ENCODE measurements at places on chromosomes 3 and 15.

- DNase-seq, result no peak
Observed at GRCh38 chr3:167918008-167918596, 177.6 kb downstream of the GOLIM4 start.

DNA sequence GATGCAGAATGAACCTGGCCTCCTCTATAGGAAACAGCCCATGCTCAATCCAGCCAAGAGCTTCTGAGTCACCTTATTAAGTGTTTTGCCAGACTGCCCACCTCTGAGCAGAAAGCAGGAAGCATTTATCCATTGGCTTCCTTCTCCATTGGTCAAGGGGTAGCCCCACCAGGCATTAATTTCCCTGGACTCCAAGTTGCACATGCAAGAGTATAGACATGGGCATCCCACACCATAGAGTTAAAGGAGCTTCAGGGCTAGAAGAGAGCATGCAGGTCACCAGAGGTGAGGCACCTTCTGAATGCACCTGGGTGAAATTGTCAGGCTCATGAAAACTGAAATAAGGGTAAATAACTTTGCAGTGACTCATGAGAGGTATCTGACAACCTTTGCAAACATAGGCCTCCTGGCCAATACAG lies 230.8 kb upstream of the STAC start:
- no peak for DNase-seq

GRCh38 chr3:39133822-39134221 lies 19.6 kb downstream of the CSRNP1 start:
- no peak for DNase-seq

- DNase-seq, result no peak
Observed at GRCh38 chr3:99634881-99635280, 3.5 kb upstream of the COL8A1 start.

GRCh38 chr15:34942363-34942762 lies 27.2 kb downstream of the AQR start:
- DNase-seq, result no peak

DNA sequence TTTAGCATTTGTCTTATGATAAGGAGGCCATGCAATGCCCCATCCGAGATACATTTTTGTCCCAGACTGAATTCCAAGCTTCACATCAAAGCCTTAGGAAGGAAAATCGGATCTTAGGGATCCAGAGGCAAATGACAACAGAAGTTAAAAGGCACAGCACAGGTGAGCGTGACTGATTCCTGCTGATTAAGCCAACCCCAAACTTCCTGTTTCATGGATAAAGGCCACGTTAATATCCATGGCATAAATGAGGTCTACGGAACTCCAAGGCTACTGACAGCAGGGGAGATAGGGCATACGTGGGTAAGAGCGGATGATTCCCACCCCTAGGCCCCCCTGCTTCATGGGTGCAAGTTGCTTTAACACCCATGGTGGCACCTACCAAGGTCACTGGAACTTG lies 471.6 kb downstream of the FHIT start:
- DNase-seq, result no peak

DNA sequence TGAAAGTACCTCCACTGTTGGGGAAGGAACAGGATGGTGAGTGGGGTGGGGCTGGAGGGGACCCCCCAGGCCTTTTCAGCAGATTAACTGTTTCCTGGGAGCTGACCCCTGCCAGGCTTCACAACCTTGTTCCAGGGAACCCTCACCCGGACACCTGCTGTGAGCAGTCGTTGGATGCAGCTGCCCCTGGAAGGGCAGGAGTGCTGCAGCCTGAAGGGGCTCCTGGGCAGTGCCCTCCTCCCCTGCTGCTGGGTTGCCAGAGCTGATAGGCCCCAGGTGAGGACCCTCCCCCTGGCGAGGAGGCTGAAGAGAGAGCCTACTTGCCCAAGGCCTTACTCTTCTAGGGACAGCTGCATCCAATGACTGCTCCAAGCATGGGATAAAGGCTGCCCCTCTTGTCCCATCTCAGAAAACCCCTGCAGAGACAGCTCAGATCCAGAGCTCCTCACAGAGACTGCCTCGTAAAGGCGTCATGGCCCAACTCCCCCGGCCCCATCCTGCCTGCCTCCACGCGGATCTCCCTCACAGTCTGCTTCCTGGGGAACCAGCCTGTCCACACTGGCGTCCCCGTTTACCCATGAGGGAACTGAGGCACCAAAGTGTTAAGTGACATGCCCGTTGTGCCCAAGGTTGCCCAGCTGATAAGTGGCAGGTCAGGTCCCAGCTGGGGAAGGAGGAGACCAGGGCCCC lies 193.4 kb upstream of the LINGO1 start:
- DNase-seq, result no peak

GRCh38 chr15:57916695-57917094 lies 148.8 kb downstream of the ALDH1A2 start:
- DNase-seq, result no peak

DNA sequence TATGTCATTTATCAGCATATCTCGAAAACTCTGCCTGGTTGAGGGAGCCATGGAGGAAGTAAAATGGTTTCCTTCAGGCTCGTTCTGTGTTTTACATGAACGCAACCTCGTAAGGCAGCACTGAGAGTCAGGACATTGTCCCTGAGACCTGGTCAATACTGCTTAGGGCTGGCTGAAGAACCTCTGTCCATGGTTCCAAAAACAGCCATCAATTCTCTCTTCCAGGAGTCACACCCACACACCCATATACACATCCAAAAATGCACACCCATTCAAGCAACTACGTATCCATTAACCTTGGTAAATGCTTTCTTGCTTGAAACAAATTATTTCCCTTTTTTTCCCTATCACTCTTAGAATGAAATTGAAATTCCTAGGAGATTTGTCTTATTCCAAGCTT lies 91.0 kb upstream of the CHL1 start:
- no peak for DNase-seq

DNA sequence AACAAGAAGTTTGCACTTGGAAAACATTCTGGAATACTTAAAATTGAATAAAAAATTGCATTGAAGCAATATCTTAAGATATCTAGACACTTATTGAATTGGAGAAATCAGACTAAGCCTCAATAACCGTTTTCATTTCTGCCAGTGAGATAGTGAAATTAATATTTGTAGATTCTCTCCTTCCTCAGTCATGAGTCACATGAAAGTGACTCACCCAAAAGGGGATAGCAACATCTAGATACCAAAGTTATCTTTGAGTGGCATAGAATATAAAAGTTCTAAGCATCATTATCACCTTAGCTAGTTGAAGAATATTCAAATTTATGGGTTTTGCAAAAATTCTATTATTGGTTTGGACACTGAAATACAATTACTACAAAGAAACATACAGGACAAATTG lies 614.8 kb upstream of the ZNF717 start:
- no peak for DNase-seq

DNA sequence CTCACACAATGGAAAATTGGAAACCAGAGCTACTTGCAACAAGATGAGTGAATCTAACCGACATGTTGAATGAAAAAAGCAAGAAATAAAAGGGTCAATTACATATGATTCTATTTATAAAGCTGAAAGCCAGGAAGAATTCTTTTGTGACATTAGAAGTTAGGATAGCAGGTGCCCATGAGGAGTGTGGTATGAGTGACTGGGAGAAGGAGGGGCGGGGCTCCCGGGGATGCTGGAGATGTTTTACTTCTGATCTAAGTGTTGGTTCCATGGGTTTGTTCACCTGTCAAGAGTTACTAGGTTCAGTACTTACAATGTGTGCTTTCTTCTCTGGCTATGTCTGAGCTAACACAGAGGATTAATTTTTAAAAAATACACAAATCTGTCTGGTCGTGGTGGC lies 60.8 kb downstream of the NSMCE3 start:
- no peak for DNase-seq

GRCh38 chr15:99474909-99475753 lies 90.7 kb upstream of the MEF2A start:
- DNase-seq, result no peak

- DNase-seq, result no peak
Observed at GRCh38 chr3:76997733-76998132, 42.2 kb upstream of the ROBO2 start.

DNA sequence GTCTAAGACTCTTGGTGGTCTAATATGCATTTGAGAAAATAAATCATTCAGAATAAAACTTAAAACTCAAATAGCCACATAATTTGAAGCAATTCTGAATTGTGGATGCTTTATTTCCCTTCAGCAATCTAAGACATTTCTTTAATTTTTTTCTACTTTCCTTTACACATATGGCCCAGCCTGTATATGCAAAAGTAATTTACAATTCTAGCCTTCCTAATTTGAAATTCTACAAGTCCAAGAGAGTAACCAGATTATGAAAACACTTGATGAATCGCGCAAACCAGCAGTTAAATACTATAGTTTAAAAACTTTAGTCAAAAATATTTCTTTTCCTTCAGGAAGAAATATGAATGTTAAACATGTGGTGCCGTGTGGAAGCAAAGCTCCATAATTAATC lies 1014.2 kb downstream of the TUSC7 start:
- DNase-seq, result no peak

- DNase-seq, result no peak
Observed at GRCh38 chr3:145959457-145960088, 201.4 kb downstream of the PLOD2 start.

DNA sequence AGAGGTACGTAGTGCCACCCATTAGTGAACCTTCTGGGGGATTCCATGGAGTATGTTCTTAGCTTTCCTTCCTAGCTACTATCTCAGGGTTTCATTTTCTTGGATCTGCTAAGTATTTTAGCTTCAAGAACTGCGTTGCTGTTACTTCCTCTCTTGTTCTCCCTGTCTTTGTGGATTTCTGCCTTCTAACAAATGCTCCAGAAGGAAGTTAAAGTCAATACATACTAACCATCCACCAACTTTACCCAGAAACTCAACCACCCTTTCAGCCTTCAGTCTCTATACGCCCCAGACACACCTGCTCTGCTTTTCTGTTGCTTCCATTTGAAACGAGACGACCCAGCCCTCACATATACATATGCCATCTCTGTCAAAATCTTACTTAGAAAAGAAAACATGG lies 2.4 kb upstream of the KLF13 start:
- DNase-seq, result no peak

DNA sequence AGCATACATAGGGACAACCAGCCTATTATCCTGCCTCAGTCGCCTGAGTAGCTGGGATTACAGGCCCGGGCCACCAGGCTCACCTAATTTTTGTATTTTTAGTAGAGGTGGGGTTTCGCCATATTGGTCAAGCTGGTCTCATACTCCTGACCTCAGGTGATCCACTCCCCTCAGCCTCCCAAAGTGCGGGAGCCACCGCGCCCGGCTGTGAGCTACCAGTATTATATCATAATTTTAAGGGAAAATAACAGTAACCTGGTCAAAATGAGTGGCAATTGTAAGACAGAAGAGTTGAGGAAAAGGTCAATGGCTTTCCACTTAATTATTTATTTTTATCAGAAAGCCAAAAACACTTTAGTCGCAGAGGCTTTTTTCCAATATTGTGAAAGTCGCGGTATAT lies 652.6 kb upstream of the BCHE start:
- no peak for DNase-seq

DNA sequence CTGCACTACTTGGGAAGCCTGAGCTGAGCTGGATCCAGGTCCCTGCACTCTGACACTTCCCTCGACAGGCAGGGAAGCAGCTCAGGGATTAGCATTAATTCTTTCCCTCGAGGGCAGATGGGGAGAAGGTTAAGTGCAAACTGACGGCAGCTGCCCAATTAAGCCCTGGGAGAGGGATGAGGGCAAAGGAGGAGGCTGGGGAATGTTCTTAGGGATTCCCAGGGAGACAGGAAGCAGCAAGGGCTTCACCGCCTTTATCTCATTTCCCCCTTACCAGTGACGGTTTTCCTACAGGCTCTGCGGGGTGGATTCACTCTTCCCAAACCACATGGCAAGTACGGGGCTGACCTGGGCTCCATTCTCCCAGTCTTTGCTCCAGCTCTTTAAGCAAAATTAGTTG lies 519.0 kb upstream of the PROK2 start:
- no peak for DNase-seq

- DNase-seq, result no peak
Observed at GRCh38 chr3:68743521-68743920, 188.8 kb downstream of the TAFA4 start.

- DNase-seq, result no peak
Observed at GRCh38 chr15:36877796-36878683, 222.3 kb downstream of the MEIS2 start.

GRCh38 chr3:179852142-179852905 lies 184.4 kb downstream of the PEX5L start:
- no peak for DNase-seq

DNA sequence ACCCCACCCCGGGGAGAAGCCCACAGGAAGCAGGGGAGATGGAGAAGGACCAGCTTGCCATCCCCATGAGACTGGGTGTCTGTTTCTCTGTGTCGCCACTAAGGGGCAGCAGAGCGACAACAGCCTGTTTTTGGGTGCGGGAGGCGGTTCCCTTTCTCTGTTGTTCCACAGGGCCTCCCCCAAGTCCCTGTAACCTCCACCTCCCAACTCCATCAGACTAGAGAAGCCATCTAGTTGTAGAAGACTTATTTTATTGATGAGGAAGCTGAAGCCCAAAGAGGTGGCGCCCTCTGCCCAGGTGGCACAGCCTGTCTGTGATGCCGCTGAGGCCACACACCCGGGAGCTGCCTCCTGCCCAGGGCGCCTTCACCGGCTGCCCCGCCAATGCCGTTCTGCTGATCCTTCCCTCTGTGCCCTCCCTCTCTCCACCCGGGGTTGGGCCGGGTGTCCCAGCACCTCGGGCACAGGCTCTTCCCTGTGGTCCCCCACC lies 3.9 kb upstream of the CCDC9B start:
- DNase-seq, result peak; percentile 68

DNA sequence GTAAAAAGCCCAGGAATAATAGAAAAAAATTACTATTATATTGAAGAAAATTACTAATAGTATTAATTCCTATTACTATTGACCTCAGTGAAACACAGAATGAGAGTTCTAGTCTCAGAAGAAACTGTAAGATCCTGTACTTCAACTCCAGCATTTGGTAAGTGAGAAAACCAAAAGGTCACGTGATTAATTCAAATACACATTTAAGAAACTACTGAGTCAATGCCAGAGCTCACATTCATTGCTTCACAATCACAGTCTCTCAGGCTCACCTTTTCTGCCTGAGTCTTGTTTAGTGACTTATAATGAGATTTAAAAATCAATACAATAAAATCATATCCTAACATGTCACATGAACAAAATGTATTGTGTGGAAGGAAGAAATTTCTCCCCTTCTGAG lies 556.1 kb downstream of the FGF12 start:
- no peak for DNase-seq

GRCh38 chr15:48020166-48020565 lies 100.6 kb upstream of the SLC24A5 start:
- no peak for DNase-seq

GRCh38 chr15:74956648-74957475 lies at the start of gene RPP25:
Gene RPP25, minus strand, starts transcription at chr15:74956772. Its CDS starts 189 bp downstream, at chr15:74956583.
- peak; percentile 80 for DNase-seq

GRCh38 chr3:182438398-182438797 lies 354.9 kb upstream of the ATP11B start:
- DNase-seq, result no peak

- DNase-seq, result no peak
Observed at GRCh38 chr3:10485380-10485779, 20.0 kb downstream of the ATP2B2 start.

- DNase-seq, result no peak
Observed at GRCh38 chr15:79164043-79164442, 73.5 kb upstream of the RASGRF1 start.
